ENCODE measurements at places on chromosomes 16 and 17.

GRCh38 chr17:61412860-61413660 is 13.4 kb downstream of the TBX2 start:
- DNase-seq: peak; percentile 33

DNA sequence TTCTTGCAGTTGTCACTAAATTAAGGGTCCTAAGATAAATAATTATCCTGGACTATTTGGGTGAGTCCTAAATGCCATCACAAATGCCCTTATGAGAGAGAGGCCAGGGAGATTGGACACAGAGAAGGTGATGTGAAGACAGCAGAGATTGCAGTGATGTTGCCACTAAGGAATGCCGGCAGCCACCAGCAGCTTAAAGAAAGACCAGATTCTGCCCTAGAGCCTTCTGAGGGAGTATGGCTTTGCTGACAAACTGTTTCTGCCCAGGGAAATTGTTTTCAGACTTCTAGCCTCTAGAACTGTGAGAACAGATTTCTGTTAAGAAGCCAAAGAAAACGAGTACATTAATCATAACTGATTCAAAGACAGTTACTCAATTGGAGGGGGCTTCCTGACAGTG is 10.0 kb upstream of the ZNF23 start:
- no peak for DNase-seq

- no peak for DNase-seq
Observed at GRCh38 chr16:87075319-87075860, 241.8 kb downstream of the C16orf95 start.

GRCh38 chr17:48630925-48631692 is 5.0 kb upstream of the HOXB9 start:
- DNase-seq: no peak

- DNase-seq: no peak
Observed at GRCh38 chr17:27930000-27930399, 36.8 kb upstream of the LYRM9 start.

DNA sequence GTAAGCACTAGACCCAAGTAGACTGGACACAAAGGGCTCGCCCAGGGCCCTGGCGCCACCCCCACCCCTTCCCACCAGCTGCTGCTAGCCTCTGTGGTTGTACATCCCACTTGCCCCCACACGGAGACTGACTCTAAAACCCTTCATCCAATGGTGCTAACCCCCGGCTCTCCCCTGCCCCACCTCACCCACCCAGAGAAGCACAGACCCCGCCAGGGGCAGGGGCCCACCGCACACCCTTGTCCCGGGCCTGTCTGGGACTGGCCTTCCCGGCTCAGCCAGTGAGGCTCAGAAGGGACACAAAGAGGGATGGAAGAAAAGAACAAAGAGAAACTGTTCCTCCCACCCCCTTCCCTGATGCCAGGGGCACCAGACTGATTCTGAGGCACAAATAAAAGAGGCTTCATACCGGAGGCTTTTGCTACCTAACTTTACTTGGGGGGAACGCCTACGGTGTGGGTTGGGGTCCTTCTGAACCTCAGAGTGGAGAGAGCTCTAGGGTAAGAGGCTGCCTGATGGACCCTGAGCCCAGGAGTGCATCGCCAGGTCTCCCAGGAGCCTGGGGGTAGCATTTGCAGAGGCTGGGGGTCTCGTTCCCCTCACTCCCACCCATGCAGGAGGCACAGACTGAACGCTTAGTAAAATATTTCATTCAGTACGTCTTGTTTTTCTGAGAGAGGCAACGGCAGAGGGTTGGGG is 8.2 kb downstream of the CORO6 start:
- DNase-seq: no peak

DNA sequence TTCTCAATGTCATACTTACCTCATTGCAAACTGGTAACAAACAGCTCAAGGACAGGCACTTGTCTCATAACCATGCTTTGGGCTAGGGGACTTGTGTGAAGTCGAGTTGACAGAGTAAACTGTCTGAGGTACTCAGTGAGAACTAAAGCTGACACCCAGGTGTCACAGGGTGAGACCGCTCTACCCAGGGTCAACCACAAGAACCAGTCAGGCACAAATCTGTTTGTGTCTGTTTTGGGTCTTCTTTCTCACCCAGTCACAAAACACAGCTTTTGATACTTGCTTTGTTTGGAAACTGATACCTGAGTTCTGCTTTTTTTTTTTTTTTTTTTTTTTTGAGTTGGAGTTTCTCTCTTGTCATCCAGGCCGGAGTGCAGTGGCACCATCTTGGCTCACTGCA is 161.1 kb downstream of the STX8 start:
- DNase-seq: no peak

DNA sequence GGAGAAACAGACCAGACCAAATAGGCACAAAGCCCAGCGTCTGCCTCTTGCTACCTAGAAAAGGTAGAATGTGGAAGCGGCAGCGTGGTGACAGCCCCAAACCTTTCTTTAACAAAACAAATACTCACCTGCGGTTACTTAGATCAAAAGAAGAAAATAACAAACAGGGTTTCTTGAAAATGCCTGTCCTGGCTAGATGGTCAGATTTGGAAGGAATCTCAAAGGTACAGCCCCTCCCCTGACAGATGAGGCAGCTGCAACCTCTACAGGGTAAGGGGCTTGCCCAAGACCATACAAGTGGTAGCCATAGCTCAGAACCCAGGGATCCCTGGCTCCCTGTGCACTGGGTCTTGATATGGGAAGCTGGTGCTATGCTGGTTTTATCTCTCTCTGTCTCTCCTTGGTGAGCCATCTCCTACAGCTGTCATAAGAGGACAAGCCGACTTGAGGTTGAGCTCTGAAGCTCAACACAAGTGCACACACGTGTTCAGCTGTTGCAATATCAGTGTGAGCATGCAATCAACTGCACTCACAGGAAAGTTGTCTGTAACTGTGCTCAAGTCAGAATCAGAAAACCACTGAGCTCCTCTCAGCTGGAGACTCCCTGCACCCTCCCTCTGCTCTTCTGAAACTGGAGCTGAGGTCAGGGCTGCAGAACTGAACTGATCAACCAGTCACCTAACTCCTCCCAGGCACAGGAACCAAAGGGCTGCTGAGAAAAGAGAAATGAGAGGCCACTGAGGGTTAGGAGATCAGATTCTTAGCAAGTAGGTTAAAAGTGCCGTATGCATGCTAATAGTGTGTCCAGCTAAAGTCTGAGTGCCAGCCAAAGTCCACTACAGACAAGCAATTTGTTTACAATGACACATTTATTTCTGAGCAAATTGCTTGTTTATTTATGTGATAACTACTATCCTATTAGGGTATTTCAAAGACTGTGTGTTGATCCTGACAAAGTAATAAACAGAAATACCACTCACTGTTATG is 6.1 kb upstream of the RNF157 start:
- DNase-seq: no peak

GRCh38 chr16:84893467-84893848 is 73.7 kb downstream of the CRISPLD2 start:
- no peak for DNase-seq

DNA sequence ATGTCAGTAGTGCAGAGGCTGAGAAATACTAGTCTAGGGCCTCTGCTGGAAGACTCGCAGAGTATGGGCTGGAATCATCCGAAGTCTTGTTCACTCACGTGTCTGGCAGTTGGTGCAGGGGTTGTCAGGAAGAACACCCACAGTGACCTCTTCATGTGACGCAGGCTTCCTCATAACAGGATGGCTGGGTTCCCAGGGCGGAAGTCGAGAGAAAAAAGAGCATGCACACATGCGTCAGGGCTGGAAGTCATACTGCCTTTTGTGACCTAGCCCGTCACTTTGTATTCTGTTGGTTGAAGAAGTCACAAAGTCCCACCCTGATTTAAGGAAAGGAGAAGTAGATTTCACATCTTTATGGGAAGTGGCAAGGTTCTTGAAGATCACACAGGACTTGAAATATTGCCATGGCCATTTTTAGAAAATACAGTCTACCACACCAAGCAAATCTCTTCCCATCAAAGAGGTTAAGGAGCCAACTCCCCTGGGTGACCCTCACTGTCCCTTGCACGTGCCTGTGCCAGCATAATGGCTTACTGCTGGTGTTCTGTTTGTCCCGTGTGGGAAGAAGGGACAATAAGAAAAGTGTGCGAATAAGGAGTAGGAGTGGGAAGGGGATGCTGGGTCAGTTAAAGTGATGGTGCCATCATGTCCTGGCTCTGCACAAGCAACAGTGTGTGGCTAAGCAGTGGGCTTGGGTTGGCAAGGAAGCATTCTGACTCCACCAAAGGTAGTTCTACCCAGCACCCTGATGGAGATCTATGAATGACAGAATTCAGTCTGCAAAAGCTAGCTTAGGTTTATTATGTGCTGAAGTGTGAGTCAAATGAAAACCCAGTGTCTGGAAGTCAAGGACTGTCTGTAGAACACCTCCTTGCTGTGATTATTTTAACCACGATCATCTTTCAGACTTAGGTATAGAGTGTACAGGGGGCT is 28.1 kb downstream of the HEATR3 start:
- no peak for DNase-seq

DNA sequence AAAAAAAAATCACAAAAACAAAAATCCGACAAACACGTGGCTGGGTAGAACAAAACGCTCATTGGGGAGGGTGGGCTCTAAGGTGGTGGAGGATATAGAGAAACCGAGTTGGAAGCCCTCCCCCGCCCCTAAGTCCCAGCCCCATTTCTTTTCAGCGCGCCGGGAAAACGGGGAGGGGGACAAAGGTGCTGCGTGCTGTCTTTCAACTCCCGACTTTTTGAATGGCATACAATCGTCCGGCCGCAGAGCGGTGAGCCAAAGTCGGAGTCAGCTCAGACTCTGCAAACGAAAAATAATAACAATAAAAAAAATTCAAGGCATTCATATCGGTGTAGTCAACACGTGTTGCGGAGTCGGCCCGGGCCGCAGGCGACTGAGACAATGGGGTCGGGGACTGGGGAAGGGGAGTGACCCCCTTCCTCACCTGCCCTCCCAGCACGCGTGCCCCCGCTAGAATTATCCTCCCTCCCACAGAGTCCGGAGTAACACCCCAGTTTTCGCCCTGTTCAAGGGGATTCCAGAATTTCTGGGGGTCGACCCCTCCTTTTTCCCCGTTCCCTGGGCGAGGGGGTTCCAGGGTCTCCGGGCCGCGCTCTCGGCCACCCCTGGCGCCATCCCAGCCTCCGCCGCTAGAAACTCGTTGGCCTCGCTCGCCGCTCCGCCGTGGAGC is 1.7 kb upstream of the IGF2BP1 start:
- no peak for DNase-seq

GRCh38 chr17:27577121-27577761 is 53.7 kb upstream of the LGALS9 start:
- DNase-seq: no peak

- DNase-seq: no peak
Observed at GRCh38 chr17:40539711-40540411, 25.4 kb downstream of the CCR7 start.

GRCh38 chr17:43658900-43659299 is 2.8 kb downstream of the MEOX1 start:
- no peak for DNase-seq

- no peak for DNase-seq
Observed at GRCh38 chr16:89561884-89562599, 1.6 kb downstream of the RPL13 start.

GRCh38 chr16:66603537-66604375 is 748 bp upstream of the CMTM3 start:
- peak; percentile 14 for DNase-seq

- DNase-seq: no peak
Observed at GRCh38 chr17:5922476-5922875, 147.7 kb upstream of the WSCD1 start.

DNA sequence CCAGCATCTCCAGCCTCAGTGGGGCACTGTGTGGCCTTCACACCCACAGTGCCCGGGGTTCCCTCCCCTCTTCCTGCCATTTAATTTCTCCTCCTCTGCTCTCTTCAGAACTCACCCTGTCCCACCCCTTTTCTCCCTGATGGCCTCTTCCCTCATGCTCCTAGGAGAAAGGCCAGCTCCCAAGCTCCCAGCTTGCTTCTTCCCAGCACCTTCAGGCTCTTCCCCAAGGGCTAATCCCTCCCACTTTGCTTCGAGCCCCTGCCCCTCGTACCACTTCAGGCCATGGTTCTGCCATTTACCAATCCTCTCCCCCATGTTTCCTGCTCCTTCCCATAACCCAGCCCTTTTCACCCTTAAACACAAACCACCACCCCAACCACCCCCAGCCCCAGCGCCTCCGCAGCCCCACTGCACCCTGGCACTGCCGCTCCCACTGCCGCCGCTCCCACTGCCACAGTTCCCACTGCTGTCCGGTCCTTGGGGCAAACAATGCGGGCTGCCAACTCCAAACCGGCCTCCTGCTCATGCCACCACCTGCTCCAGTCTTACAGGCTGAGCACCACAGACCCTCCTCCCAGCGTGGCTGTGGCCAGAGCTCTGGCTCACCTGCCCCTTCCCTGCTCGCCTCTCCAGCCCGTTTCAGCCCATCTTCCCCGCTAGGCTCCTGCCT is 28.6 kb downstream of the ADAM11 start:
- DNase-seq: no peak

GRCh38 chr17:15447928-15448579 is 19.4 kb downstream of the CDRT4 start:
- DNase-seq: no peak

DNA sequence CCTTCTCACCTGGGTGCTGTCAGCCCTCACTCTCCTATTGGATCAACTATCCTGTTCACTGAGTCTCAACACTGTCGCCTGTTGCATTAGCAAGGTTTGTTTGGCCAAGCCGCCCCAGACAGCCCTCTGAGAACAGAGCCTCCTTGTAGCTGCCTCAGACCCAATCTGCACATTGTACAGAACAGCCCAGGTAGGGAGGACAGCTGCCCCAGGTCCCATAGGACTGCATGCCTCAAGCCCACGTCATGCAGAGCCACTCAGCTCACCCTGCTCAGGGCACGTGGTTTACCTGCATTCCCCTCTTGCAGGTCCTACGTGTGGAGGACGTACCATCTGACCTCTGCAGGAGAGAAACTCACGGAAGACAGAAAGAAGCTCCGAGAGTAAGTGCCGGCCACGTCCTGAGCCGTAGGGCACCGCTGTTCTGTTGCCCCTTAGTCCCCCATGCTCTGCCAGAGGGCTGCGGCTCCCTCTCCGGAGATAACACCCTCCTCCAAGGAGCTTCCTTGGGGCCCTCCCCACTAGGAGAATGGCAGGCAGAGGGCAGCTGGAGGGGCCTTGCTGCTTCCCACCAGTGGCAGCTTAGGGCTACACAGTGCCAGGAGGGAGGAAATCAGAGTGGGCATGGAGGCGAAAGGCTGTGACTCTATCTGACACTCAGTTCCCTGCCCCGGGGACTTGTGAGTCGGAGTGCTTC is 2.8 kb downstream of the SNRNP25 start:
- no peak for DNase-seq

GRCh38 chr17:81557276-81558114 is 5.3 kb upstream of the FAAP100 start:
- DNase-seq: no peak

DNA sequence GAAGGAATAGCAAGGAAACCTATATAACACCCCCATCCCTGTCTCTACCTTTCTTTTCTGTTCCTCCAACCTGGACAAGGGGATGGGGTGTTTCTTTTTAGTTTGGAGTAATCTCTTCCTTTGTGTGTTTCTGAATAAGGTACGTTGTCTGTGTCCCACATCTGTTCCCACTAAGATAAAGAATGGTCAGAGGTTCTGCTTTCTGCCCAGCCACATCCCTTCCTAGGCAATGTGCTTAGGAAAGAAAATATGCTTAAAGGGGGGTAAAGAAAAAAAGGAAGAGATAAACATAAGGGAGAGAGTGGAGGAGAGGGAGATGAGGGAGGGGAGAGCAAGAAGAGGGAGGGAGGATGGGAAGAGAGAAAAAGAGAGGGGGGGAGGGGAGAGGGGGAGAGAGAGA is 35.1 kb downstream of the SLC6A2 start:
- DNase-seq: no peak

Measured in NCI-H1694 (cell line).